ENCODE measurements at places on chromosomes 5 and 9.

GRCh38 chr9:105138306-105138801 is 106.1 kb upstream of the SLC44A1 start:
- no peak for DNase-seq

- DNase-seq = no peak
These were observed 519.2 kb downstream of the RASEF start for GRCh38 chr9:82543726-82544125.

GRCh38 chr5:66628561-66628960 is 32.4 kb downstream of the MAST4 start:
- no peak for DNase-seq

- DNase-seq = peak; percentile 47
These were observed 70.4 kb upstream of the CTSV start for GRCh38 chr9:97109194-97109811.

- no peak for DNase-seq
These were observed 1105.1 kb upstream of the CDH9 start for GRCh38 chr5:28143519-28143918.
